ENCODE measurements at places on chromosomes 11 and 22. TPM values are rescaled to one million over a fixed set of nuclear protein-coding genes. Genes with fewer than 3 reads are reported as not detected.

Gene SLC43A3
- total RNA-seq, result 24.3 TPM

Gene CCDC157
- 3.8 TPM for total RNA-seq

Gene PGA5
- total RNA-seq, result 1.7 TPM

- H3K36me3 ChIP-seq, result no peaks in the 10 kb centered on the region
- no peak for DNase-seq
- peaks cover 4% of the 10 kb centered on the region for H3K4me1 ChIP-seq
- H3K27me3 ChIP-seq, result no peaks in the 10 kb centered on the region
- no peak overlapping the region for H3K4me3 ChIP-seq
These were observed 122.4 kb downstream of the FEZ1 start for GRCh38 chr11:125373426-125374391.

DNA sequence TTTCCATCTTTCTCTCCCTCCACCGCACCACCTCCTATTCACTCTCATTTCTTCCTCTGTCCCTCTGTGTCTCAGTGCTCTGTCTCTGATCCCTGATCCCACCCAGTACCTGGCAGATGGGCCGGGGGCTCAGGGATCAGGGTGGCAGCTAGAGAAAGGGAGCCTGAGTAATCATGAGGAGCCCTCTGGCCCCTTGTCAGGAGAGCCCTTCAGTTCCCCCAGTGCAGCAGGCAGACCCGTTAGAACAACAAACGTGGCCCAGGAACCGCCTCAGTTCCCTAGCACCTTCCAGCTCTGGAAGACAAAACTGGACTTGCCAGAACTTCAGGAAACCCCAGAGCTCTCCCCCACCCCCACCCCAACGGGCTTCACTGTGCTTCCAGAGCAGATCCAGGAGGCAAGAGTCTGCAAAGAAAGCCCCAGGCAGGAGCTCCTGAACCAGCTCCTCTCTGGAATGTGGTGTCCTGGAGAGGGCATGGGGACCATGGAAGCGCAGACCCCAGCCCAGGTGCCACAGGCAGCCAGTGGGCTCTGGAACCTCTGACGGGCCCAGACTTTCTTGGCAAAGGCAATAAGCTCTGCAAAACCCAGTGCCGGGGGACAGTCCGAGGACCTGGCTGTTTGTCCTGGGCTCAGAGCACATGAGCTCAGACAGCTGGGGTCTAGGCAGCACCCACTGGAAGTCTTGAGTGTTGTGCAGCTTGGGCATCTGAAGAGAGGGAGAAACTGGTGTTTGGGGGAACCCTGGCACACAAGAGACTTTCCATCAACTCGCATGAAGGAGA, 43.2 kb downstream of the LMO1 start:
- H3K4me1 ChIP-seq, result no peaks in the 10 kb centered on the region
- DNase-seq, result no peak
- H3K4me3 ChIP-seq, result no peak overlapping the region
- H3K27me3 ChIP-seq, result no peaks in the 10 kb centered on the region
- no peaks in the 10 kb centered on the region for H3K36me3 ChIP-seq

GRCh38 chr11:2724653-2725367, 25.0 kb upstream of the KCNQ1OT1 start:
- H3K27ac ChIP-seq, result peak overlapping the region; percentile 52
- no peaks in the 10 kb centered on the region for H3K27me3 ChIP-seq
- no peaks in the 10 kb centered on the region for H3K36me3 ChIP-seq
- no peak for DNase-seq

- no peak overlapping the region for H3K4me3 ChIP-seq
- no peak overlapping the region for H3K27ac ChIP-seq
- H3K4me1 ChIP-seq, result no peaks in the 10 kb centered on the region
- H3K27me3 ChIP-seq, result no peaks in the 10 kb centered on the region
- DNase-seq, result no peak
These were observed 63.4 kb downstream of the CACNG2 start for GRCh38 chr22:36640106-36640672.

DNA sequence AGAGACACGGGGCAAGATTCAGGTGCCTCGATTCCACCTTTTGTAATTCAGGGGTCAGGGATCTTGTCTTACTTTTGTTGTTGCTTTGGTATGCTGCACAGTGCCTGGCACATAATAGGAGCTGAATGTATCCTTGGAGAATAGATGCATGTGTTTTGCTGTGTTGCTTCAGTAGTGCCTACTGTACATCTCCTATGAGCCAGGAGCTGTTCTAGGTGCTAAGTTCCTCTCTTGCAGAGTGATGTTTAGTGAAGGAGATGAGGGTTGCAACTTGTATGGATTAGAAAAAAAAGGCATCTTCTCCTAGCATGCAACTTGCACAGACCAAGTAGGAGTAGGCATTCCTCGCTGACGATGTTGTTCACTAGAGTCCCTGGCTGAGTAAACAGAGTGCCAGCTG, 555.4 kb downstream of the NTM start:
- no peaks in the 10 kb centered on the region for H3K27me3 ChIP-seq
- H3K36me3 ChIP-seq, result no peaks in the 10 kb centered on the region
